ENCODE measurements at places on chromosomes 1 and 21.
A peak's percentile ranks its signal among the peaks of the same experiment; 100 is the strongest.

DNA sequence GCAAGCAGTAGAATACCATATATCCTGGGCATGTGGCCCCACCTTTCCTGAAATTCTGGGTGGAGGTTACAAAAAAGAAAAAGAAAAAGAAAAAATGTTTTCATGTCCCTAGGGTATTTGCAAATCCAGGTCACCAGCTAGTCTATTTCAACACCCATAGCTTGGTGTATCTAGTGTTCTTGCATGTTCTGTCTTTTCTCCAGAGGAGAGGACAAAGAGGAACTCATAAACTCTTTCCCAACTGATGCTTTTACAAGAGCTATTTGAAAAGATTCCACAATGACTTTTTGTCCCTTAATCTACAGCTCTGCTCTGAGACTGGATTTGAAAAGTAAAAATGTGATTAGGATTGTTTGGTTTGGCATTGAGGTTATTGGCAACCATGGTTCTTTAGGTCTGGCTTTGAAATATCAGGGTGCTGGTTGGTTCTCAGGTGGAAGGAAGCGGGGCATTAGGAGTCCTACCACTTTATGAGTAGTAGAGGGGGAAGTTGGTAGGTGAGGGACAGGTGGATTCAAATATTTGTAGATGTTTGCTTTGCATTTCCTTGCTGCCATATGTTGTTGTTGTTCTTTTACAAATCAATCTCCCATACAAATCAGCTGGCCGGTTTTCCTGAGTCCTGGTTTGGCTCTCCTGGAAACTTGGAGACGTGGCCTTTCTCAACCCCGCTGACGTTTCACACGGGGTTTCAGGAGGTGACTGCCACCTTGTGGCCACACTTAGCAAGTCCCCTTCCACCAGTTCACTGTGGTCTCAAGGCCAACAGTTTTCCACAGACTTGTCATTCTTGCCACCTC lies 126.7 kb upstream of the KIAA0040 start:
- DNase-seq: peak; percentile 37

GRCh38 chr1:56493826-56494225 lies 85.5 kb downstream of the PLPP3 start:
- DNase-seq: no peak

- DNase-seq: no peak
These were observed 20.6 kb downstream of the REG4 start for GRCh38 chr1:119790451-119791198.

- no peak for DNase-seq
These were observed 31.7 kb downstream of the ECE1 start for GRCh38 chr1:21258331-21259134.

GRCh38 chr1:6601923-6602668 lies 573 bp downstream of the KLHL21 start:
- no peak for DNase-seq

DNA sequence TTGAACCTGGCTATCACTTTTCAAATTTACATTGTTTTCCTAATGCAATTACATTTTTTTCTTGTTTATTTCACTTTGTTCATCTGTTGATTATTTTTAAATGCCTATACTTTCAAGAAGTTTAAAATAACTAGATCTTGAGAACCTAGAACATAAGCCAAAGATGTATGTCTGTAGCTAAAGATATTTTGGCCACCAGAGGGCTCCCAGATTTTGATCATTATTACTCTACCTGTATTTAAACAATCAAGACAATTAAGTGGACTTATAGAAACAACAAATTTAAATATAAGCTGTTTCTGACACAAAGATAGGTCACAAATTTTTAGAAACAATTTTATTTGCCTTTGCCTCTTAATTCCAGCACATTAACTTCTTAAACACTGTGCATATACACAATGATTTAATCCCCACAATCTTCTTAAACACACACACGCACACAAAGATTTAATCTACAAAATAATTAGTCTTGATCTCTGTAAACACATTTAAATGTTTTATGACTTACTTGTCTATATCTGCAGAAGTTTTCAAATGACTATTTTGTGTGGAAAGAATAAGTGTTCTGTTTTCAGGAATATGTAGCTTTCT lies 380.0 kb downstream of the DSCAM start:
- DNase-seq: no peak

GRCh38 chr1:156727926-156728598 lies at the start of gene METTL25B:
Gene METTL25B, plus strand, starts transcription at chr1:156728469. Its CDS starts 636 bp downstream, at chr1:156729105.
- peak; percentile 50 for DNase-seq

- DNase-seq: no peak
These were observed 24.6 kb downstream of the SYT2 start for GRCh38 chr1:202685641-202686040.

DNA sequence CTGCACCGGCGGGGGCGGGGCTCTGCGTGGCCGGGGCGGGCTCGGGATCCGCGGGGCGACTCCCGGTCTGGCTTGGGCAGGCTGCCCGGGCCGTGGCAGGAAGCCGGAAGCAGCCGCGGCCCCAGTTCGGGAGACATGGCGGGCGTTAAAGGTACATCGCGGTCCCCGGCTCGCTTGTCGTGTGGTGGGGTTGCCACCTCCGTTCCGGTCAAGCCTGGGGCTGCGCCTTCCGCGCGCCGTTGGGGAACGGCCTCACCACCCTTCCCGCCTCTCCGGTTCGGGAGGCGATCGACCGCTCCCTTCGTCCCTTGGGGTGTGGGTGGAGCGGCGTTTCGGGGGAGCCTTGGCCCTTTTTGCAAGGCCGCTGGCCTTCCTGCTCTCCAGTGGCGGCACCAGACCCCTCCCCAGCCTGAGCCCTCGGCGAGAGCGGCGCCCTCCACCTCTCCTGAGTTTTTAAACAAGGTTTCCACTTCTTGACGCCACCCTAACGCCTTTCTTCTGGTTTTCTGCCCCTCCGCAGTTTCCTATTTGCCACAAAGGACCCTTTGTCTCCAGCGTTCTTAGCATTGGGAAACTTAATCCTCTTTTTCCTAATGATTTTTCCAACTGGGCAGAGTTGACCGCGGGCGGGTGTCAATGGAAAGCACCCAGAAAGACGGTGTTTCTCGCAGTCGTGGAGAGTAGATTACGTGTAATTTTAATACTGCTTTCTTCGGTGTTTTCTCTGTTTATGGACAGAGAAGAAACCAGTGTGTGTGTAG lies at the start of the genes LEPR and LEPROT:
Gene LEPR, plus strand, starts transcription at position 79 of the 761 bp plus-strand sequence. CDS start 144,898 bp downstream, outside the sequence.
Gene LEPROT, plus strand, starts transcription at position 79 of the 761 bp plus-strand sequence. Its CDS starts 57 bp downstream, at position 136.
- no peak for DNase-seq

- DNase-seq: no peak
These were observed 21.0 kb downstream of the CACNA1S start for GRCh38 chr1:201091256-201091655.

DNA sequence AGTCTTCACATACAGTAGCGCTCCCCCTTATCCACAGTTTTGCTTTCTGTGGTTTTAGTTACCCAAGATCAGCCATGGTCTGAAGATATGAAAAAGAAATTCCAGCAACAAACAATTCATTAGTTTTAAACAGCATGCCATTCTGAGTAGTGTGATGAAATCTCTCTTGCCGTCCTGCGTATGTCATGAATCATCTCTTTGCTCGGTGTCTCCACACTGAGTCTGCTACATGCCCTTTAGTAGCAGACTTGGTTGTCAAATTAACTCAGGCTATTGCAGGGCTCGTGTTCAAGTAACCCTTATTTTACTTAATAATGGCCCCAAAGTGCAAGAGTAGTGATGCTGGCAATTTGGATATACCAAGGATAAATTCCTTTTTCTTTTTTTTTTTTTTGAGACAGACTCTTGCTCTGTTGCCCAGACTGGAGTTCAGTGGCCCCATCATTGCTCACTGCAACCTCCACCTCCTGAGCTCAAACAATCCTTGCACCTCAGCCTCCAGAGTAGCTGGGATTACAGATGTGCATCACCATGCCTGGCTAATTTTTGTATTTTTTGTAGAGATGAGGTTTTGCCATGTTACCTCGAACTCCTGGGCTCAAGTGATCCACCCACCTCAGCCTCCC lies 22.6 kb downstream of the PHACTR4 start:
- DNase-seq: no peak

DNA sequence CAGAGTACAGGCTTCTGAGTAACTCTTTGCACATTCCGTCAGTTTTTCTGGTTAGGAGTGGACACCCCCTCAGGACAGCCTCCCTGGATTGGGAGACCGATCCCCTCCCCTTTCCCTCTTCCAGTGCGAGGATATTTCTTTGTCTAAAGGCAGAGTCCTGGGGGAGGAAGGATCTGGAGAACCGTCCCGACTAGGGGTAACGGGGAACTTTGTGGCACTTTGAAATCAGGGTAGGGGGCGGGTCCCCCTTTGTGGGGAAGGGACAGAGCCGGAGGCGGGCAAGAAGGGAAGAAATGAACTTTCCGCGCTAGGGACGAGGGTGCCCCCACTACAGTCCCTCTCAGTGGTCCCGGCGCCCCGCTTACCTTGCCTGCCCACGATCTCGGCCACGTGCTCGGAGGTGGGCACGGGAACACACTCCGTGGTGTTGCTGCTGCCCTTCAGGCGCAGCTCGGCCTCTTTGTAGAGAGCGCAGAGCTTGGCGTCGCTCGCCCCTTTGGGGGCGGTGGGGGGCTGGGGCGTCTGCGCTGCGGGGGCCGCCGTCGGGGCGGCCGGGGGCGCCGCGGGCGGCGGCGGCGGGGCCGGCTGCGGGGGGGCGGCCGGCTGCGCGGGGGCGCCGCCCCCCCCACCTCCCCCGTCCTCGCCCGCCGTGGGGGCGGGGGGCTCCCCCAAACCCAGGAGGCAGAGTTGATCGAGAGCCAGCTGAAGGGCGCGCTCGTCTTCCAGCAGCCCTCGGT lies 917 bp downstream of the MEX3A start:
- no peak for DNase-seq

- no peak for DNase-seq
These were observed 604.6 kb downstream of the LRRIQ3 start for GRCh38 chr1:73593364-73593763.

DNA sequence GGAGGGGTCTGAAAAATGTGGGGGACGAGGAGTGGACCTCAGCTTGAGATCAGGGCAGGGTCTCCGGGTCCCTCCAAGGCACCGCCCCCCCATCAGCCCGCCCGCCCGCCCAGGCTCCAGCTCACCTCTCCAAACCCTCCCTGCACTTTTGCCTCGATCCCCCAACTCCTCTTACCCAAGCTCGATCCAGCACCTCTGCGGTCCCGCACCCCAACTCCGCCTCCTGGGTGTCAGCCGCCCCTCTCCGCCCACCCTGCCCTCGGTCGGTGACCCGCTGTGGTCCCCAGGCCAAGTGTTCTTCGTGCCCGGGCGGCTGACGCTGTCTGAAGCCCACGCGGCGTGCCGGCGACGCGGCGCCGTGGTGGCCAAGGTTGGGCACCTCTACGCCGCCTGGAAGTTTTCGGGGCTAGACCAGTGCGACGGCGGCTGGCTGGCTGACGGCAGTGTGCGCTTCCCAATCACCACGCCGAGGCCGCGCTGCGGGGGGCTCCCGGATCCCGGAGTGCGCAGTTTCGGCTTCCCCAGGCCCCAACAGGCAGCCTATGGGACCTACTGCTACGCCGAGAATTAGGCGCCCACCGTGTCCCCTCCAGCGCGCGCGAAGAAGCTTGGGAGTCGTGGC lies 5.7 kb downstream of the HAPLN2 start:
- no peak for DNase-seq

- DNase-seq: no peak
These were observed 51.3 kb downstream of the GPR161 start for GRCh38 chr1:168085401-168085872.

DNA sequence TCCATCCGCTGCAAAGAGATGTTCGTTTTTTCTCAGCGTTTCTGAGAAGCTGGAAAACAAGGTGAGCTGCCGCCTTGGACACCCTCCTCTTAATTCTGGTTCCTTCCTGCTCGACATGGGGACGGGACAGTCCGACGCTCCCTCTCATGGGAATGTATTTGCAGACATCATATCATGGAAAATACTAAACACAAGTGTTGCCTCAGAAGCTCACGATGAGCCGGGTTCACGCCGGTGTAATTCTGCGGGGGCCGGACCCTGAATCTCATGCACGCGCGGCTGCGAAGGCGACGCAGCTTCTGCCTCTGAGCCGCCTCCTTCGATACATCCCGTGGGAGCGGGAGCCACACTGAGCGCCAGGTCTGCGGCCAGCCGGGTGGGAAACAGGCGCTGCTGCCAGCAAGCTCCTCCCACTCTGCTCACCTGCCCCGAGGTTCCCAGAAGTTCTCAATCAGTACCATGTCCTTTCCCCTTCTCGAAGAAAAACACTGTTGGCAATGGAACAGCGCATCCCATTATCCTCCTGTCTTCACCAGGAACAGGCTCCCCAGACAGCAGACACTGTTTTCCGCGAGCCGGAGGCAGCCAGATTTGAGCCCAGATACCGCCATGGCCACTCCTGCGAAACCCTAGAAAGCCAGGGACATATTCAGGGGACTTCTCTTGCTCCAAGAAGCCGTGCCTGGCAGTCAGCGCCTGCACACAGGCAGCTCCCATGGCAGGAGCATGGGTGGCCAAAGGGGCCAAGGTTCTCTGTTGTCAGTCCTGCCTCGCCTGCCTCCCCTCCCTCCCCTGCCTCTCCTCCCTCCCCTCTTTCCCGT lies 98.0 kb downstream of the WDR4 start:
- DNase-seq: no peak

DNA sequence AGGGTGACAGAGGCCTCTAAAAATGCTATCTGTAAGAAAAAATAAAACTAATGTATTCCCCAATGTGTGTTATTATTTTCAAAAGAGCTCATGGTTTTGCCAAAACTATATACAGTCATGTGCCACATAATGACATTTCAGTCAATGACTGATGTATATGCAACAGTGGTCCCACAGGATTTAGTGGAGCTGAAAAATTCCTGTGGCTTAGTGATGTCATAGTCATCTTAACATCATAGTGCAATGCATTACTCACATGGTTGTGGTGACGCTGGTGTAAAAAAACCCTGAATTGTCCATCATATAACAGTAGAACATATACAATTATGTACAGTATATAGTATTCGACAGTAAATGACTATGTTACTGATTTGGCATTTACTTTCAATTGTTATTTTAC lies 172.4 kb downstream of the CACNA1E start:
- DNase-seq: no peak

GRCh38 chr1:232274236-232274855 lies 355.6 kb downstream of the SIPA1L2 start:
- no peak for DNase-seq

DNA sequence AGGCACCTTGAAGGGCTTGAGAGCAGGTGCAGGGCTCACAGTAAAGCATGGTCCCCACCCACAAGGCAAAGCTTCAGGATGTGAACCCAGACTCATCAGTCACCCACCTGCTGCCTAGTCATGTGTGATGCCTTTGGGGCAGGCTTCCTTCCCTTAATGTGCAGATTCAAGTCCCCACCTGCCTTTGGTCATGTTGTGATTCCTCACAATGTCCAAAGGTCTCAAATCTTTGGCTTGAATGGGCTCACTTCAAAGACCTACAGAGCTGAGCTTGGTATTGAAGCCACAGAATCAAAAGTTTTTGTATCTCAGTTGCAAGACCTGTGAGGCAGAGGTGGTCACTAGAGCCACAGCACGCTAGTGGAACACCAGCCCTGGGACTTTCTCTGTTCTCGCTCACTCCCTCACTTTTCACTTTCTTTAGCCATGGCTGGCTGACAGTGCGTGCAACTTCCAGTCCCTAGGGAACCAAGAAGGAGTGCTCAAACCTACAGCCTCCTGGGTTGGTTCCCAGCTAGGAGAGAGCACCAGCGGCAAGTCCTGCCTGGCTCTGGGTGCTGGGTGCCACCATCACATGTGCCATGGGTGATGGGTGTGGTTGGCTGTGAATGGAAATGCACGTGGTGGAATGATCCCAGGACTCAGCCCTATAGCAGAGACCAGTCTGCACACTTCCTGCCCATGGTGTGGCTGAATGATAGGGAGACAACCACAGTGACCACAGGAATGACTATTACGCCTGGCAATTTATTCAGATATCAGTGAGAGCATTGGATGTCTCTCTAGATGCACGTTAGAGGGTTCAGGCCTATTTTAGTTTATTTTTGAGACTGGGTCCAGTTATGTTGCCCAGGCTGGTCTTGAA lies 26.4 kb upstream of the CLIC6 start:
- no peak for DNase-seq

- no peak for DNase-seq
These were observed 68.0 kb downstream of the USP25 start for GRCh38 chr21:15797577-15798363.

- DNase-seq: no peak
These were observed 39.0 kb upstream of the DPT start for GRCh38 chr1:168767894-168768584.

All from activated CD8-positive, alpha-beta memory T cell treated with anti-CD3 and anti-CD28 coated beads for 1 hour (primary cell).